A549 treated with AZD2906 at 1 μM for 4 hours (cell line): ENCODE measurements at places on chromosomes 6 and 20. TPM values are rescaled to one million over a fixed set of nuclear protein-coding genes. Genes with fewer than 3 reads are reported as not detected.

The NDRG3 gene
- total RNA-seq, result 18.4 to 21.1 TPM (median 20.2 TPM) in 5 replicates

The TNFRSF6B gene
- 0.22 to 0.87 TPM (median 0.69 TPM) in 5 replicates for total RNA-seq

The TINAG gene
- total RNA-seq, result 0.20 TPM in 1 of 5 replicates, not detected in the others

The SPAG4 gene
- 4.3 to 6.1 TPM (median 5.0 TPM) in 5 replicates for total RNA-seq

The CLPSL1 gene
- total RNA-seq, result not detected in 5 replicates

The DHX35 gene
- total RNA-seq, result 7.1 to 7.9 TPM (median 7.7 TPM) in 5 replicates

The THEMIS gene
- total RNA-seq, result not detected in 5 replicates

The TLDC2 gene
- total RNA-seq, result not detected in 5 replicates

The OSER1 gene
- total RNA-seq, result 51.6 to 58.9 TPM (median 54.6 TPM) in 5 replicates

The TULP1 gene
- not detected in 5 replicates for total RNA-seq

The ZC2HC1B gene
- not detected in 5 replicates for total RNA-seq

The CNPY3 gene
- 36.8 to 45.0 TPM (median 43.5 TPM) in 5 replicates for total RNA-seq

The ZFP64 gene
- 18.9 to 20.0 TPM (median 19.6 TPM) in 5 replicates for total RNA-seq

The MBOAT1 gene
- 2.0 to 2.8 TPM (median 2.1 TPM) in 5 replicates for total RNA-seq

The CLIC5 gene
- 0.01 TPM in 1 of 5 replicates, not detected in the others for total RNA-seq

The CDH4 gene
- 6.0 to 9.0 TPM (median 7.9 TPM) in 5 replicates for total RNA-seq

The BHLHE23 gene
- total RNA-seq, result not detected in 5 replicates

The ZNF337 gene
- total RNA-seq, result 16.4 to 19.8 TPM (median 18.0 TPM) in 5 replicates

The BPI gene
- not detected in 5 replicates for total RNA-seq

The PROKR2 gene
- total RNA-seq, result not detected in 5 replicates

The THBD gene
- 119 to 156 TPM (median 134 TPM) in 5 replicates for total RNA-seq

The OR2H2 gene
- total RNA-seq, result not detected in 5 replicates

The SPDEF gene
- total RNA-seq, result 1.3 to 1.9 TPM (median 1.8 TPM) in 5 replicates

The SASH1 gene
- total RNA-seq, result 2.0 to 2.8 TPM (median 2.4 TPM) in 5 replicates

The OSBPL2 gene
- 18.0 to 21.2 TPM (median 19.5 TPM) in 5 replicates for total RNA-seq

The WFDC5 gene
- total RNA-seq, result 0.08 TPM in 1 of 5 replicates, not detected in the others

The IPCEF1 gene
- 0.05 to 0.09 TPM (median 0.07 TPM) in 5 replicates for total RNA-seq

The PRR18 gene
- 0.11 to 0.25 TPM (median 0.15 TPM) in 5 replicates for total RNA-seq

The EPHA7 gene
- 0.03 to 0.13 TPM (median 0.06 TPM) in 5 replicates for total RNA-seq

The MATN4 gene
- 0.10 to 0.22 TPM (median 0.12 TPM) in 4 of 5 replicates, not detected in the other for total RNA-seq

The SLC22A16 gene
- 0.21 TPM in 1 of 5 replicates, not detected in the others for total RNA-seq

The MEI4 gene
- not detected in 5 replicates for total RNA-seq

The FNDC1 gene
- total RNA-seq, result 0.06 to 0.13 TPM (median 0.10 TPM) in 5 replicates

The SNAI1 gene
- total RNA-seq, result 8.2 to 12.9 TPM (median 11.8 TPM) in 5 replicates

The SLC24A3 gene
- total RNA-seq, result 0.02 TPM in 2 of 5 replicates, not detected in the others

The TPBG gene
- 30.1 to 35.9 TPM (median 35.1 TPM) in 5 replicates for total RNA-seq

The TRAPPC3L gene
- not detected in 5 replicates for total RNA-seq

The LRFN2 gene
- not detected in 5 replicates for total RNA-seq

The PPP1R3G gene
- total RNA-seq, result 1.9 to 2.6 TPM (median 2.2 TPM) in 5 replicates

The C6orf163 gene
- total RNA-seq, result 0.10 to 0.41 TPM (median 0.20 TPM) in 5 replicates

The PRPF6 gene
- 52.7 to 54.9 TPM (median 54.7 TPM) in 5 replicates for total RNA-seq

The LY6G6F gene
- not detected in 5 replicates for total RNA-seq

The PI16 gene
- 0.03 to 0.07 TPM in 2 of 5 replicates, not detected in the others for total RNA-seq

The NXT1 gene
- total RNA-seq, result 53.6 to 74.5 TPM (median 69.4 TPM) in 5 replicates

The TMC2 gene
- not detected in 5 replicates for total RNA-seq

The LIN28B gene
- 1.0 to 1.4 TPM (median 1.3 TPM) in 5 replicates for total RNA-seq

The SEMG1 gene
- not detected in 5 replicates for total RNA-seq

The SNRNP48 gene
- 8.3 to 10.0 TPM (median 9.0 TPM) in 5 replicates for total RNA-seq

The C20orf144 gene
- total RNA-seq, result 0.08 to 0.13 TPM (median 0.11 TPM) in 3 of 5 replicates, not detected in the others

The RAET1L gene
- total RNA-seq, result 0.34 to 0.50 TPM (median 0.39 TPM) in 5 replicates
